Mononuclear cell (primary cell): ENCODE measurements at places on chromosomes 6 and 20. TPM values are rescaled to one million over a fixed set of nuclear protein-coding genes. Genes with fewer than 3 reads are reported as not detected.

Gene SSTR4
- not detected for total RNA-seq

Gene GABRR1
- total RNA-seq = 0.10 TPM

Gene TBCC
- total RNA-seq = 111 TPM

Gene KHDC1L
- not detected for total RNA-seq

Gene C6orf120
- total RNA-seq = 25.7 TPM

Gene KIF6
- not detected for total RNA-seq

Gene MYB
- total RNA-seq = 4.8 TPM

Gene HIVEP2
- 32.0 TPM for total RNA-seq

Gene DAAM2
- total RNA-seq = under 0.01 TPM

Gene CLDN20
- not detected for total RNA-seq

Gene TPD52L1
- total RNA-seq = 0.31 TPM

Gene ACOT8
- total RNA-seq = 13.9 TPM

Gene ANKRD60
- not detected for total RNA-seq

Gene HAO1
- not detected for total RNA-seq
